ENCODE measurements at places on chromosomes 4 and X.

DNA sequence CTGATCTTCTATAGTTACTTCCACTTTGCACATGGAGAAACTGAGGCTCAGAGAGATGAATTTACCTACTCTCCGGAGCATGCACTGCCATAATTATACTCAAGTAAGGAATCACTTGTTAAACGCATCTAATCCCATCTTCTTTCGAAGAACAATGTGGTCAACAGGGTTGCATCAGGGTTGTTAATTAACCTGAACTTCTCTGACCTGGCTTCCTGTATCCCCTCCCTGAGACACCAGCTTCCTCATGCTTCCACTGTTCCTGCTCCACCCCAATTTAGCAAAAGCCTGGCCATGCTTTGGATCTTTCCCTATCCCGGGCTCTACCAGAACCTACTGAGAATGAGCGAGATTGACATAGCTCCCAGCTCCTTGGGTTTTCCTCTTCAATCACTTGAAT lies 136.7 kb downstream of the SMIM20 start:
- DNase-seq, result no peak

DNA sequence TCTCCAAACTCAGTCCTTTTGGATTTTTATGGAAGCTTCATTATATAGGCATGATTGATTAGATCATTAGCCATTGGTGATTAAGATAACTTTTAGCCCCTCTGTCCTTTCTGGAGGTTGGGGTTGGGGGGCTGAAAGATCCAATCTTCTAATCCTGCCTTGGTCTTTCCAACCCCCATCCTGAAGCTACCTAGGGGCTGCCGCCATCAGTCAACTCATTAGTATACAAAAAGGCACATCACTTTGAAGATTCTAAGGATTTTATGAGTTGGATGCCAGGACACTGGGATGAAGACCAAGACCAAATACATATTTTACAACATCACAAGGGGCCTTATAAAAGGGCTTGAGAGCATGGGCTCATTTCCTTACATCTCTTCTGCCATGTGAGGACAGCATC lies 47.5 kb downstream of the CYTL1 start:
- DNase-seq, result no peak

DNA sequence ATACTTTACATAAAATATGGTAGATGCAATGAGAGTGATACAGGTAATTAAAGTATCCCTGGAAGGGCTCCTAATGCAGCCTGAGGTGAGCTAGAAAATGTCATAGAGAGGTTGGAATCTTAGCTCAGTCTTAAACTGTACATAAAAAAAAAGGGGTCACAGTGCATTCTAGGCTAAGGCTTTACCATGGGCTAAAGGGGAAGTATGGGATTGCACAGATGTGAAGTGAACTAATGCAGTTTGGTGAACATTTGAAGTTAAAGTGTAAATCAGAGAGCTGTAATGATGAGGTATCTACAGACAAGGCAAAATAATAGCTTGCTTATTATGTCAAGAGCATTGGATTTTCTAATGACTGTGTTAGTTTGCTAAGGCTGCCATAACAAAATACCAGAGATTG lies 405.9 kb downstream of the ADGRL3 start:
- no peak for DNase-seq

GRCh38 chr4:86927843-86928395 lies 6.9 kb upstream of the AFF1 start:
- DNase-seq, result peak; percentile 89

DNA sequence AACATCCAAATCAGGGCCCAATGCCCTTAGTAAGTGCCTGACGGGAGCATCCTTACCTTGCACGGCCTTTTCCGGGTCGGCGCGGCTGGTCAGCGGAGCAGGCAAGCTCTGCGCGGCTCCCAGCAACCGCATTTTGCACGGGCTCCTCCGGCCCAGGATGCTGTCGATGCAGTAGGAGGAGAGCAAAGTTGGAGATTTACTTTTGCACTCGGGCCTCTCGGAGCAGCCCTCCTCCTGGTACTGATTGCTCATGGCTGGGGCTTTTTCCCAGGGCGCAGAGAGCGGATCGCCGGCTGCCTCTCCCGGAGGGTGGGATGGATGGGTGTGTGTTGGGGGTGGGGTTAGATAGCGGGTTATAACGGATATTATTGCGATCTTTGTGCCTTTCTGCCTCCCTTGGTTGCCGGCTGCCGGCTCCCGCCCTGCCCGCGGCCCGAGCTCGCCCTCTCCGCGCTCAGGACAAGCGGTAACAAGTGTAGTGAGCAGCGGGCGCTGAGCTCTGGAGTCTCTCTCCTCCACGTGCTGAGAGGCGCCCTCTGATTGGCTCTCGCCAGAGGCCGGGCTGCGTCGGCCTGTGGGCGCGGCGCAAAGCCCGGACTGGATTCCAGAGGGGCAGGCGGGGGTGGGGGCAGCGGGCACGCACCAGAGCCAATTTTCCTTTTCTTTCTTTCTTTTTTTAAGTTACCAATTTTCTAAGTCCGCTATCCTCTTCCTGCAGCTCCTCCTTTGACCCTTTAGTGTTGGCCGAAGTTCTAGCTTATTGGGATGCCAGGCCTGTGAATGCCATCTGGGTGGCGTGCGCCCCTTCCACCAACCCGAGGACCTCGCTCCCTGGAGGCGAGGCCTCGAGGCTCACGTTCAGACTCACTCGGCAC lies at the start of gene ARX:
ARX (minus strand) TSS at position 480 of the 875 bp plus-strand sequence; CDS start at position 252, 228 bp downstream.
- no peak for DNase-seq

DNA sequence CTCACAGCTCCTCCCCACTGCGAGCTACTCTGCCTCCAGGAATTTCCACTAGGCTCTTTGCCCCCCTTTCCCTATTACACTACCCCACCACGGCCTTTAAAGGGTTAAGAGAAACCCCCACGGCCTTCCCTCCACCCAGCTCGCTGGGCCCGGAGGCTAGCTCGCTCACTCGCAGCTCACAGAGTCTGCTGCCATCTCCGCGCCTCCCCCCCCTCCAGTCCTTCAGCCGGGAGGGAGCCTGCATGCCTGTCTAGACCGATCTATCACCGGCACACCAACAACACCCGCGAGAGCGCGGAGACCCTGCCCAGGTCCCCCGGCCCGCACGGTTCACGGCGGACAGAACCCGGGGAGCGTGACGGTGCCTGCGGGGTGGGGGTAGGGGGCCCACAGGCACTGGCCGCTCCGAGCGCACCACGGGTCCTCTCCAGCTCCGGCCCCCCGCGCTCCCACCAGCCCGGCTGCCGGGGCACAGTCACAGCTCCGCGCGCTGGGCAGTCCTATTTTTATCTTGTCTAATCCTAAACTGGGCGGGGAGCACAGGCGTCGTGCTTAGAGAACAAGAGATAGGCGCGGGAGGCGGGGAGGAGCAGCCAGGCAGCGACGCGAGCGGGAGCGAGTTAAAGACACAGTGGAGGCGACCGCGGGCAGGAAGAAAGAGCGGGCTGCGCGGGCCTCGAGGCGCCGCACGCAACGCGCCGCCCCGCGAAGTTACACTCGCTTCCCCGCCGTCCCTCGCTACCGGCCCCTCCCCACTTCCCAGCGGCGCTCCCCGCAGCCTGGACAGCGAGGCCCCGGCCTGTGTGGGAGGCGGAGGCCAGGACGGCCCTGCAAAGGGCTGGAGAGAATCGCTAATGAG lies 3.5 kb downstream of the BCOR start:
- no peak for DNase-seq

- DNase-seq, result no peak
These were observed 76.2 kb downstream of the STARD8 start for GRCh38 chrX:68723491-68724155.

DNA sequence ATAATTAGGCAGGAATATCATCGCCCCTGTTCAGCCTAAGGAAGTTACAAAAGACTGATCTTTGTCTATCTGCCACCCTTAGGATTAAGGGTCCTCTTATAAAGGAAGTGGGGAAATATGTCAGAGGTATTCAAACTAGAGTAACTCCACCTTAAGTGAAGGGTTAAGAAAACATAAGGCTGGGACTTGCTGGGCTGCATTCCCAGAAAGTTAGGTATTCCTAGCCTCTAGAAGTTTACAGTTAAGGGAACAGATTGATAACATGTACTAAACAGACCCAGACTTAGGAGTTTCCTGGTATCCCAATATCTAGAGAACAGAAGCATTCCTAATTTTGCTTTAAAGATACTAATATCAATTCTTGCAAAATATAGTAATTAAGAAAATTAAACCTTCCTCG lies 6.0 kb downstream of the CXCL2 start:
- no peak for DNase-seq

- no peak for DNase-seq
These were observed 46.5 kb upstream of the RAB9B start for GRCh38 chrX:103878466-103879122.

DNA sequence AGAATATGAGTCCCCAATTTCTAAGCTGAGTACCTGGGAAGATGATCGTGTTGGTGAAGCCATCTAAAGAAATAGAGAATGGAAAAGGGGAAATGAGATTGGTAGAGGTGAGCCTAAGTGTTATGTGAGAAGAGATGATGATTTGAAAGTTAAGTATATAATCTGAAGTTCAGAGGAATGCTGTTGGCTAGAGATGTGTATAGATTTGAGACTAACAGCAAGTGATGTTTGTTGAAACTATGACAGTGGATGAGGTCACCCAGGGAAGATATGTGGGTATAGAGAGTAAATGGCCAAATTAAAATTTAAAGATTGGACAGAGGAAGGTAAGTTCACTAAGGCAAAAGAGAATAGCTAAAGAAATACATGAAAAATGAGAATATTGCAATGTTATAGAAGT lies 324.2 kb downstream of the MAPK10 start:
- DNase-seq, result no peak

GRCh38 chr4:76665721-76666120 lies 230.7 kb downstream of the SHROOM3 start:
- no peak for DNase-seq

GRCh38 chr4:20428436-20429160 lies 176.9 kb downstream of the SLIT2 start:
- no peak for DNase-seq

GRCh38 chrX:46713672-46714490 lies 45.0 kb downstream of the SLC9A7 start:
- DNase-seq, result no peak

GRCh38 chr4:151950993-151951670 lies 190.3 kb upstream of the GATB start:
- no peak for DNase-seq

DNA sequence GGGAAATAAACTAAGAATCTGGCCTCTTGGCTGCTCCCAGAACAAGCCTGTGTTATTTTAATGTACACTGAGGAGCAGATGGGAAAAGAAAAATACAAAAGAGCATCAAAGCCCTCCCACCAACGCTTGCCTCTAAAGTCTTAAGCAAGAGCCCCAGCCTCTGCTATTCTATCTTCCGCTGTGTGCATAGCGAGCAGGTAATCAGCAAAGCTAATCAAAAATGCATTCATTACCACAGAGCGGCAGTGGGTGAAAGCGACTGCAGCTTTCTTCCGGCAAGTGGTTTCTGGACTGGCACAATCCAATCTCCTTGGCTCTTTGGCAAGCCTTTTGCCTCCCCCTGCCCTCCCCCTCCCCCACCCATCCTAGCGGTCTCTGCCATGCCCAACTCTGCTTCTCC lies 13.5 kb upstream of the GRIA3 start:
- DNase-seq, result no peak

DNA sequence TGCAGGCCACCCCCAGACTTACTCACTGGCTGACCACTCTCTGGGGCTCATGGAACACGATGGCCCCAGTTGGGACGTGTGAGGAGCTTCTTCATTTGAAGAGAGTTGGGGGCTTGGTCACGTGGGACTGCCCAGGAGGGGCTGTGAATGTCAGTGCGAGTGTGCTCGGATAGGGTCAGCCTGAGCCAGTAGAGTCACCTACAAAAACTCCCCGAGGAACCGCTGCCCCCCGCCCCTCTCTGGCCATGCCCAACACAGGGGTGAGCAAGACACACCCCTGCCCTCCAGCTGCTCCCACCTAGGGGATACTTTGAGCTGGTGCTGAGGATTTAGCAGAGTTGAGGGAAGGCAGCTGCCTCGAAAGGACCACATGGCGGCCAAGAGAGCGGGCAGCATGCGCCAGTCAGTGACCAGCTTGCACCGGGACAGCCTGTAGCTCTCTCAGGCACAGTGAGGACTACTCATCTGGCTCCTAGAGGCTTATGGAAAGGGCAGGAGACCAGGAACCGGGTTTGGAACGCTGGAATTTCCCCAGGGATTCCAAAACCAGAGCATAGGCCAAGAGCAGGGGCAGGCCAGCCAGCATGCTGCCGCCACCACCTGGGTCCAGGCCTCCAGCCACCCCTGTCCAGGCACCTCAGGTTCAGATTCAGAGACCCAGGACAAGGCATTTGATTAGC lies 8.4 kb downstream of the PNMA6E start:
- DNase-seq, result no peak

DNA sequence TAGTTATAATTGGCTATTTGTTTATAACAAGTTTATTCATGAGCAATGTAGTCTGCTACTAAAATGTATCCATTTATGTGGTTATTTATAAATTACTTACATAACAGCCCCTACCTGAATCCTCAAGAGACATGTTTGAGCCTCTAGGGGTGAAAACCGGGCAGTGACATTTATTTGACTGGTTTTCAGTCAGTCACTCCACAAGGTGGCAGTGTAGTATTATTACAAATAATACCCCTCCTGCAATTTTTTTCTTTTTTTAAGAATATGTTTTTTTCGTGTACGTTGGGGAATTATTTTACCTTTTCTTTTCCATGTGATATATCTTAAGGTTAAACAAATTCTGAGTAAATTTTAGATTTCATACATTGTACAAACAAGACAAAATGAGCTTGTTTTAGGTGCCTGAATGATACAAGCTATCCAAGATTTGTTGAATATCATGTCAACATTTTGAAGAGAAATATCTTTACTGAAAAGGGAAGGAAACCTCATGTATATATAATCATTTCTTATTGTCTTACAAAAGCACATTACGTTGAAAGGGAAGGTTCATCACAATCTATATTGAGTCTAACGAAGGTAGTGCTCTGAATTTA lies 598.7 kb upstream of the TECRL start:
- DNase-seq, result no peak

DNA sequence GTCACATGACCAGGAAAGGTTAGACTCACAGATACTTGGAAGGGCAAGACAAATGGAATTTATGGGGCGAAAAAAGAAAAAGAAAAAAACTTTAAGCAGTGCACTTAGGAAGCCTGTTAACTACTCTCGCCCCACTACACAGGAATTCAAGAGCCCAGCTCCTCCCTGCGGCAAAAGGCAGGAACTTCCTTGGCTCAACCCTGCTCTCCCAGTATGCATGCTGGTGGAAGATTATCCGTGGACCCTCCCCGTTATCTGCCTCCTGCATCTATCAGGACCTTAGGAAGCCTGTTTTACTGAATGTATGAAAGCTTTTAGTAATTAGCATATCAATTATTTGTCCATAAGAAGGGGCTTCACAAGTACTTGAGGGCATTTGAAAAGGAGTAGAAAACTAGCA lies 40.1 kb upstream of the RPA4 start:
- DNase-seq, result no peak

DNA sequence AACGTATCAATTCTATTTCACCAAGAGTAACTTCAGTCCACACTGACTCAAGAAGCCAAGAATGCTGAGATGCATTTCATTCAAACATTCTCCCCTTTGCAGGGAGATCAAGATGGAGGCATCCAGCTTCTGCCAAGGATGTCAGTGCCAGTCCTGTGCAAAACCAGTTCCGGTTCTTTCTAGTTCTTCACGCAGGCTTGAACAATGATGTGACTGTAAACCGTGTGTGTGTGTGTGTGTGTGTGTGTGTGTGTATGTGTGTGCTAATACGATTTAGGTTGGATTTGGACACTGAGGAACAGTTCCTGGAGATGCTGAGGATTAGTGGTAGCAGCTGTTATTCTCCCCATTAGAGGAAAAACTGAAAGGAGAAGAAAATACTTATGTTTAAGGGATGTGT lies at the start of gene REELD1:
REELD1 (plus strand) TSS at position 301 of the 400 bp plus-strand sequence. CDS start 2,415 bp downstream, outside the sequence.
- no peak for DNase-seq

- peak; percentile 27 for DNase-seq
These were observed 102.0 kb downstream of the RTL5 start for GRCh38 chrX:72029483-72030411.

All from AG09319 (cell line).